ENCODE measurements at places on chromosomes 7 and 10.

DNA sequence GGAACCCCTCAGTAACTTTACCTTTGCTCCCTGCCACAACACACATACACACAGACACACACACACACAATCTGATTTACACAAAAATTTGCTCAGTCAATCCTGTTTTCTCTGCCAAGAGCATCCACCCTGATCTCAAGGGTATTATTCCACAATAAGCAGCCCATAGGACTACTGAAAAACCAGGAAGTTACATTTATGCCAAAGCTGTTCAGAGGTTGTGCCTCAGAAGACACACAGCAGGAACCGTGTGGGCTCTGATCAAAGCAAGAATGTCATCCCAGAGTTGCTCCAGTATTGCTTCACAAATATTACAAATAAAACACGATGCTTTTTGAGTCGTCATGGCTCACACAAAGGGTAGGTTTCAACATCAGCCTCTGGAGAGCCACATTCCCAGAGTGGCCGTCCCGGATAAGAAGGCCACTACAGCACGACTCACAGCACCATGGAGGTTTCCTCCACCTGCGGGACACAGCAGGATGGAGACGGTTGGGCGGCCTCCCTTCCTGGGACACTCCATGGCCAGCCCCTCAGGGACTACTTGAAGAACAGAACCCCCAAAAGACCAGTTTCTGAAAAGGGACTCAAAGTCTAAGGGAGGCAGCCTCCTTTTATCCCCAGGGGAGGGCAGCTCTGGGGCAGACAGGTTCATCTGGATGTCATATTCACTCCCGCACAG is 1.6 kb downstream of the AIFM2 start:
- DNase-seq: no peak

DNA sequence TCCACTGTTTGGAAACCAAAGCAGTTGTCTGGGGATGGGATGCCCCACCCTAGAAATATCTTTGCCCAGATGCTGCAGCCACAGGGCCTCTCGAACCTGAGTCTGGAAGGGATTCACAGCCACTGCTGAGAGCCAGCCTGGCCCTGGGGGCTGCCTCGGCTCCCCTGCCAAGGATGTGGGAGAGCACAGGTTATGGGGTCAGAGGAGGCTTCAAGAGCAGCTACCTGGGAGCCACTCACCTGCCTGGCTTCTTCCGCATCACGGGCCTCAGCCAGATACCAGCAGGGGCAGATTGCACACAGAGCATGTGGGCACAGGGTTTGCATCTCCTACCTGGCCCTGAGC is 5.4 kb upstream of the PWWP2B start:
- no peak for DNase-seq

- DNase-seq: no peak
Observed at GRCh38 chr7:64863021-64863420, 40.1 kb upstream of the ZNF273 start.

GRCh38 chr10:99619090-99619800 is 994 bp downstream of the SLC25A28 start:
- DNase-seq: peak; percentile 29

DNA sequence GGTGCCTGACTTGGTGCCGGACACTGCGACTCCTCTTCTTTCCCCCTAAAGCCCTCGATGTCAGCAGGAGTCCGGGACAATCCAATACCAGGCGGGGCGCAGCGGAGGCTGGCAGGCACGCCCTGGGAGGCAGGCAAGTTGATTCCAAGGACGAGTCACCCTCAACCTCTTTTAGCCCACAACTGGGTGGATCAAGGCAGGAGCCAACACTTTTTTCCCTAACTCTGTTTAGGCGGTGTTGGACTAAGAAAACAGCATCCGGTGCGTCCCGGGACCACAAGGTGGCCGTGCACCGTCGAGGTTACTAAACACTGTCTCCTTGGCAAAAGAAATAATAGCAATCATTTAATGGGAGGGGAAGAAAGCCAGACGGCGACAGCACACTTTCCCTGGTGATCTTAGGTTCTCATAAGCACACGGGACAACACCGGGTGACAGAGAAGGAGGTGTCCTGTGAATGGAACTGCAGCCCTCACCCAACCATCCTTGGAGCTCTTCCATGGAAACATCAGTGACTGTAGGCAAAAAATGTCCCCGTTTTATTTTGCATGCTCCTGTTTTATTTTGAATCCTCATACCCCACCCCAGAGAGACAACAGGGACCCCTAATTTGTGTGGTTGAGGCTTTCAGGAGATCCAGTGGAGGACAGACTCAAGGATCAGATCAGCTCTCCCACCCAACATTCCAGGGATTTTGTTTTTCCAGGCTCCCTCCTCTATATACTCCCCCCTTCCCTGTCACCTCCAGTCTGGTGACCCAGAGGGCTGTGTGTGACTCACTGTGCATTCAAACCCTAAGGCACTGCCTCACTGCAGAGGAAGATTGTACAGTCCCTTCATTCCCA is 1.3 kb upstream of the CALCR start:
- no peak for DNase-seq

DNA sequence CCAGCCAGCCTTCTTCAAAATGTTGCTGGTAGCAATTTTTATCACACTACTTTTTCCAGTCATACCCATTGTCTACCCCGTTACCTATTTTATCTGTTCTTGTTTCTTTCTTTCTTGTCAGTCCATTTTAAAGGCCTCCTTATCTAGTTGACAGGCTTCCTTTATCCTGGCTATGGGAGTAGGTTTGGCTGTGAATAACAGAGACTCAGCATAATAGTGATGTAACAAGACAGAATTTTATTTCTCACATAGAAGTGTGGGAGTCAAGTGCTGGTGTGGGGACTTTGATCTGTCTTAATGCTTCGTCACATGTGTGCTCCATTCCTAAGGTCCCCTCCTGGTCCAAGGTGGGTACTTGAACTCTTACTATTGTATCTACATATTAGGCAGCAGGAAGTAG is 283.6 kb downstream of the EXOC4 start:
- no peak for DNase-seq

DNA sequence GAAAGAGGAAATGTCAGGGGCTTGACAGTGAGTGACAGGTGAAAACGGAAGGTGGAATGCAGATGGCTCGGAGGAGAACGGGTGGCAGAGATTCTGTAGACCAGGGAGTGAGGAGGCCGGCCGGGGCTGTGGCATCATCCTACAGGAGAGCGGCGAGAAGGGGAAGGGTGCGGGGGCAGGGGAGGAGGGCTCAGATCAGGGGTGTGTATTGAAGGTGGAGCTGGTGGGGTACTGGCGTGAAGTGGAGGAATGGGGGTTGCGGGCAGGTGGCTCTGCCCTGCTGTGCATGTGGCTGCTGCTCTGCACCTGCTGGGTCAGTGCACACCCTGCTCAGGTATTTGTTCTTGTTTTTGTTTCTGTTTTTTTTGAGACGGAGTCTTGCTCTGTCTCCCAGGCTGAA is 470.8 kb upstream of the FOXK1 start:
- DNase-seq: no peak

- no peak for DNase-seq
Observed at GRCh38 chr7:75639886-75640190, 98.9 kb downstream of the HIP1 start.

- no peak for DNase-seq
Observed at GRCh38 chr7:24879291-24879690, 100.7 kb downstream of the OSBPL3 start.

GRCh38 chr7:152477079-152477478 is 41.3 kb upstream of the KMT2C start:
- no peak for DNase-seq

GRCh38 chr10:78780551-78780961 is 288.2 kb upstream of the ZMIZ1 start:
- no peak for DNase-seq

DNA sequence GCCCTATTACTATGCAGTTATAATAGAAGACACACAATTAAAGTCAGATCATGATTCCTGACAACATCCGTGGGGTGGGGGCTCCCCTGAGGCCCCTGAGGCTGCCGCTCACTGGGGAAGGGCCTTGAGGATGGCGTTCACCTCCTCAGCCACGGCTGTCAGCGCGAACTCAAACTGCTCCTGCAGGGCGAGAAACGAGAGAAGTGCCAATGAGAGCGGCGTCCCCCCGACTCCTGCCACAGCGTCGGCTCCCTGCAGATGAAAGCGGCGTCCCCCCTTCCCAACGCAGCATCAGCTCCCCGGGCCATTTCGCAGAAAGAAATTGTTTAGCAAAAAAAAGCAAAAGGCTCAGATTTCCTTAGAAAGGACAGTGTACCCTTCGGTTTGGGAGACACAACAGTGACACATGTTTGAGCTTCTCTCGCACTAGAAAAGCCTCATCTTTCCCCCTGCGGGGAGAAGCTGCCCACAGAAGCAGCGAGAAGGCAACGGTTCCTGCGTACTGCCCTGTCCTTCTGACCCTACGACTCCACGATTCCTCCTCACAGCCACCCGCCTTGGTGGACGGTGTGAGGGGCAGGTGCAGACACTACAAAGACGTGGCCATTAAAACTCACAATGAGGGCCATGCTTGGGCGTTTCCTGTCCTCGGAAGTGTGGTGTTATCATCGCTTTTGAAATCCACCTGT is 203.9 kb downstream of the DNAJB6 start:
- no peak for DNase-seq

DNA sequence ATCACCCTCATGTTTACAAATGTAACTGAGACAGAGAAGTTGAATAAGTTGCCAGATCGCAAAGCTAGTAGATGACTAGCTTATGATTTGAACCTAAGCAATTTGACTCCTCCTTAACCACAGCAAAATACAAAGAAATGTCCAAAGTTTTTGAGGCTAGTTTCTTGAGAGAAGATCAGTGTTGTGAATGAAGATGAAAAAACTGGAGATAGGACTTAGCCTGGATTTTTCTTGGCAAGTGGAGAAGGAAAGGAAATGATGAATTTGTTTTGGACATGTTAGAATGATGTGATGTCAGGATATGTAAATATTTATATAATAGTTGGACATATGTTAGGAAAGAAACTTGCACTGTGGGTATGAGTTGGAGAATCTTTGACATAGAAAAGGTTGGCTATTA is 149.8 kb downstream of the LSMEM1 start:
- no peak for DNase-seq

GRCh38 chr7:120949393-120949911 is 1.1 kb upstream of the ING3 start:
- no peak for DNase-seq

All from SJSA1 (cell line).